IMR-90 (cell line): ENCODE measurements at places on chromosomes 6 and 20. TPM values are rescaled to one million over a fixed set of nuclear protein-coding genes. Genes with fewer than 3 reads are reported as not detected.
A peak's percentile ranks its signal among the peaks of the same experiment; 100 is the strongest.

GRCh38 chr6:116255246-116255800, 1.4 kb upstream of the TSPYL4 start:
- DNase-seq, result no peak

DNA sequence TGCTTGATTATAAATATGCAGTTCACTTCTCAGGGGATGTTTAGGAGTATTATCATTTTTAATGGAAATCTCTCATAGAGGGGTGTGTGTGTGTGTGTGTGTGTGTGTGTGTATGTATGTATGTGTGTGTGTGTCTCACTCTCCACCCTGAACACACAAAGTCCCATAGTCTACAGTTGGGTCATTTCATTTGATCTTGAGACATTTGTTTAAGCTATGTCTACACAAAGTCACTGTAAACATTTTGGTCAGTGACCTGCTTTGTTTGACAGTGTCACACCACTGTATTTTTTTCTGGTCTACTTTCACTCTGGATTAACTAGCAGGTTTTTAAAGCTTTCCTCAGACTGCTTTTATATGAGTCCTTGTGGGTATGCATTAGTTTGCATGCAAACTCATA, 215.2 kb downstream of the GRIK2 start:
- DNase-seq, result no peak

- DNase-seq, result peak; percentile 37
Observed at GRCh38 chr20:36720510-36720909, 25.4 kb downstream of the NDRG3 start.

GRCh38 chr20:36775196-36775595, 1.6 kb upstream of the DSN1 start:
- no peak for DNase-seq

DNA sequence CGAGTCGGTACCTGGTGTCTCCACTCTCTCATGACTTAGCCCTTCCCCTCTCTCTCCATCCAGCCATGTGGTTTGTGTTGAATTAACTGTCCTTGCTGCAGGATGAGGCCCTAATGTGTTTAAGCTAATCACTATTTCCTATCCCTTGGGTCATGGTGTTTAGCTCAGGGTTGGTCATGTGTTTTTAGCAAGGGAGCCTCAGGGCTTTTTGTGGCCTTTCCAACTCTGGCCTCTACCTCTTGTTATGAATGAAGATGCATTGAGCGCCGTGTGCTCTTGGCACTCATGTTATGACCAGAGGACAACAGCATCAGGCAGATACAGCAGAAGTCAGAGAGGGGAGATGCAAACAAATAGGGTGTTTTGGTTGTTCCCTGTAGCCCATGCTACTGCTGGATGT, 674.2 kb upstream of the FLRT3 start:
- no peak for DNase-seq

GRCh38 chr6:158041370-158041769, 59.7 kb downstream of the SYNJ2 start:
- DNase-seq, result no peak

DNA sequence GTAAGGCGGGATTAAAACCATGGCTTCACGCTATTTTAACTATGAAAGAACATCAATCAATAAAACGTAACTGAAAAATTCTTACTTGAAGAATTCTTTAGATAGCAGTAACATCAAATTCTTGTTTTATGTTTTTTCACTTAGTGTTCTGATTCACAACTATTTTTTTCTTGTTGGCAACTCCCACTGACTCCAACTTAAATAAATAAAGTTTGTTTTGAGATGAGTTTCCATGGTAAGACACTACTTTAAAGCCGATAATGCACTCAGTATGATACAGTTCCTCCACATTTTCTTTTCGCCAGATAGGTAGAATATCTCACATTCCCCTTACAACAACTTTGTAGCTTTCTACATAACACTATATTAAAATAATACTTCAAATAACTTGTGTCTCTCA, 33.1 kb upstream of the CNKSR3 start:
- peak; percentile 48 for DNase-seq

DNA sequence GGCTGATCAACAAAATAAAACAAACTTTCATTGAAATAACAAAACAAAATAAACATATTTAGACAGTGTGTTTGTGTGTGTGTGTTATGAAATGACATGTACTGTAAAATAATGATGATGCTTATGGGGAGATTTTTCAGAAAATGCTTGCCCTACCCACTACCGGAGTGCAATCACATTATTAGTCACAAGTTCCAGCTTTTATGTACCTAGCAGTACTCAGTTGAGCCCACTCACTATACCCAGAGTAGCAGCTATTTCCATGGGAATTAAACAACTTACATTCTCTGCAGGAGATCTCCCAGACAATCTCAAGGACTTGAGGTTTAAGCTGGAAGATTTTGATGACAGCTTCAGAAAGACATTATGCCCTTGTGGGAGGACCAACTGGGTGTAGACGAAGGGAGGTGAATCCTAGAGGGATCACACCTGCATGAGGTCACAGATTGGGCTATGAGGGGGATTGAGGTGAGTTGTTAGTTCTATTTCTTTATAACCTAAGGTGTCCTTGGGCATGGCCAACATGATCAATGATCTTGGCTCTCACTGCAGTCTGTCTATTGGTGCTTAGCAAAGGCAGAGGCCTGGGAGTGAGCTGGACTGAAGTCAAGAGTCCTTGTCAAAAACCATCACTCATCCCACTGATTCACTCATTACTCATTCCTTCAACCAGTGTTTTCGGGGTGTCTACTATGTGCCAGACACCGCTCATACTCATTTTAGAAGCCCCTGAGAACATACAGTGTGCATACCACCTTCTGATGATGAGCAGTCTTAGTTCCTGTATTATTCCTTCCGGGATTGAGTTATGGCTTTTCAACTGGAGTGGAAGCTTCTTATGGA, 6.7 kb upstream of the CLIC5 start:
- no peak for DNase-seq

DNA sequence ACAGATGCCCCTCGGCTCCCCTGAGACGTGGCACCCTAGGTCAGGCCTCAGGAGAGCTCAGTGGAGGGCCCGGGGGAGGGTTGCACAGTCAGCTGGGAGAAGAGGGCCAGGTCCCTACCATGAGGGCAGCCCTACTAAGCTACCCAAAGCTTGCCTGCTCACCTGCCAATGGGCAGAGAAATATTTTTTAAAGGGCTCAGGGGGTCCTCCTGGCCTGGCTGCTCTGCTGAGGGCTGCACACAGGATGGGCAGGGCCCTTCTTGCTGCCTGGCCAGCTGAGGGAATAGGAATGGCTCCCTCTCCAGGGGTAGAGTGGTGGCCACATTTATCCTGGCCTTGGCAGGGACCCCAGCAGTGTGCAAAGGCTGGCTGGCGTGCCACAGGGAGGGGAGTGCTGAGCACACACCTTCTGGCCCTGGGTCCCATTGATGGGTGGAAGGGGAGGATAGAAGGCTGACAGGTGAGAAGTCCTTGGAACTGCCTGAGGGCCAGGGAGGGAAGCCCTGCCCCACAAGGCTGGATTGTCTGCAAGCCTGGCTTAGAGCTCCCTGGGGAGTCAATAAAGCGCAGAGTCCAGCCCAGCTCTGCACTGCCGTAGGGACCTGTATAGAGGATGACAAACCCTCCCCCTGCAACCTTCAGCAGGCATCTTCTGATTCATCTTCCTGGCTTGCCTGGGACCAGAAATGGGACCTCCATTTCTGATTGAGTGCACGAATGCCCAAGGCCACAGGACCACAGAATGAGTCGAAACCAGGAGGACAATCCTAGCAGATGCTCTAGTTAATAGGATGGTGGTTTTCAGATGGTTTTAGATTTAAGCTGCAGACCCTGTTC, 62.1 kb downstream of the NOL4L start:
- DNase-seq, result peak; percentile 55

DNA sequence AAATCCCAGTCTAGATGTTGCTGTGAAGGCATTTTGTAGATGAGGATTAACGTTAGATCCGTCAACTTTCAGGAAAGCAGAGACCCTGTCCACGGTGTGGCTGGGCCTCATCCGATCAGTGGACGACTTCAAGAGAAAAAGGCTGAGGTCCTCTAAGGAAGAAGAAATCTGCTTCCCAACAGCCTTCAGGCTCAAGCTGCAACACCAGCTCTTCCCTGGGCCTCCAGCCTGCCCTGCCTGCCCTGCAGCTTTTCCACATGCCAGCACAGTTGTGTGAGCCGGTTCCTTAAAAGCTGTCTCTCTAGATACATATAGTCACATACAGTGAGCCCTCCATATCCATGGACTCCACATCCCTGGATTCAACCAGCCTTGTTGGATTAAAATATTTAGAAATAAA, 14.1 kb upstream of the PDE10A start:
- no peak for DNase-seq

DNA sequence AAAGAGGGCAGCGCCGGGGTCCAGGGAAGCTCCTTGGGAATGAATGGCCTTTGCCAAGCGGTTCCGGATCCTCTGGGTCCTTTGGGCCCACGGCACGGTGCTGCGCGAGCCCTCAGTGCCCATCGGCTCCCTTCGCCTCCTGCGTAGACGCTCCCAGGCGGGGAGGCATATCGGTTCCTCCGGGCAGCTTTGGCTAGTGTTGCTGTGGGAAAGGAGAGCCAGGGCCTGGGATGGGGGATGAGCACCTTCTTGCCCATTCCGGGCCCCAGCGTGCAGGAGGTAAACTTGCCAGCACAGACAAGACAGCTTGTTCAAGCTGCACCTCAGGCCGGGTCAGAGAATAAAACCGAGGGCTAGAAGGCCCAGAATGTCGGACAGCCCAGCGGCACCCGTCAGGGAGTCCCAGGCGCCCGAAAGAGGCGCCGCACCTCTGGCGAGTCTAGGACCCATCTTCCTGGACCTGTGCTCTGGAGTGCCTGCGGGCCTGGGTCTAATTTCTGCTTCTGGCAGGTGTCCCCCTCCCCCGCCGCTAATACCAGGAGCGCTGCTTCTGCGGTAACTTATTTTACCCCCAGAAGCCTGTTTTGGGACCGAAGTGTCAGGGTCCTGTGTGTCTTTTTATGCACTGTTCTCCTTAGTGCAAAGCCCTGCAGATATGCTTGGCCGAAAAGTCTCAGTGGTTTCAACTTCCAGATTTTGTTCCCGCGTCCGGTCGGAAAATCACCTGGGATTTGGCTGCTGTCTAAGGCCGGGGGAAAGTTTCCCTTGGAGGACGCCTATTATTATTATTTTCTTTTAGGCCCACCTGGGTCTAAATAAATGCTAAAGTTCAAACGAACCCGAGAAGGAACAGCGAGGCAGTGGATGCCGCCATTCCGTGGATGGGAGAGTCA, 1.7 kb upstream of the TFAP2C start:
- DNase-seq, result no peak

- peak; percentile 10 for DNase-seq
Observed at GRCh38 chr6:16854986-16855385, 93.7 kb upstream of the ATXN1 start.

- DNase-seq, result no peak
Observed at GRCh38 chr6:1786455-1787453, 177.0 kb downstream of the FOXC1 start.

DNA sequence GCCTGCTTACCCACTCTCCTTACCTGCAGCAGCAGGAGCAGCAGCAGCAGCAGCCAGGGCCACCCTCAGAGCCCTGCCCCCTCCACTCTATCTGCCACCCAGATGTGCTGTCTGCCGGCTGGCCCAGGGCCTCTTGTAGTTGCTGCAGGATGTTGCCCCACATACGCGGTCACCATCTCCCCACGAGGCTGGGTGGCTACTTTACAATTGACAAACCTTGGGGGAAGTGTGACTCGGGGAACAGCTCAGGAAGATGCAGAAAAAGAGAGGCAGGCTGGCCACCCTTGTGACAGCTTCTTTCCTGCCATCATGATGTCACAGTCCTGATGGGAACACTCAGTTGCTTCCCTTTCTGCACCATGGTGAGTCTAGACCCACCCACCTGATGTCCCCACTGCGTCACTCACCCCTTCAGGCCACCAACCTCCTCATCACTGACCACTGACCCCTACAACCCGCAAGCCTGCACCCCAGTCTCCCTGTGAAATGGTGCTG, 14.5 kb downstream of the TREM1 start:
- DNase-seq, result no peak

- DNase-seq, result no peak
Observed at GRCh38 chr20:61601853-61602252, 349.8 kb downstream of the CDH4 start.

DNA sequence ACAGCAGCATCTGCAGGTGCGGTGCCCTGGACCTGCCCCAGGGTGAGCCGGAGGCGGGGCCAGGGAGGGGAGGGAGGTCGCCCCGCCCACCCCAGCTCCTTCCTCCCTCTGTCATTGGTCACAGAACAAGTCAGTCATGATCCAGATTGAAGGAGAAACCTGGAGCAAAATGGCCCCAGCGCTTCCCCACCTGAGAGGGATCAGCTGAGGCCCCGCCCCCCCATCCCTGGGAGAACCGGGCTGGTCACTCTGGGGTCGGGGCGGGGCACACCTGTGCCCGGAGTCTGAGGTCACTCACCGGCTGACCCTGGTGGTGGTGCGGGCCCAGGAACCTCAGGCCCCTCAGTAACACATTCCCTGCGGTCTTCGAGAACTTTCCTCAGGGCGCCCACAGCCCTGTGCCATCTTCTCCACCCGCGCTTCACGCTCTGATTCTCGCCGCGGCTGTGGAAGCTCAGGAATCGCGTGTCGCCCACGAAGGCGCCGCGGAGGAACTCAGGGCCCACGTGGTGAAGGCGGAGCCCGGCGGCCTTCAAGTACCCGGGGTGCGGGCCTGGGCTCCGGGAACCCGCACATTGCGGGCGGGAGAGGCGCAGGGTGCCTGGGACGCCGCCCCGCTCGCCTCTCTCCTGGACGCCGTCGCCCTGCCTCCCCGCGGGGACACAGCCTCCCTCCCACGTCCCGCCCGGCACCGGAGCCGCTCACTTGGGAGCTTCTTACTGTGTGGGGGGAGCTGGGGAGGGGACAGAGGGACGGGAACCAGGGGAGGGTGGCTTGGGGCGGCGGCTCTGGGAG, 36.4 kb upstream of the HLA-C start:
- no peak for DNase-seq

The PLCB1 gene
- 4.4 and 5.6 TPM in 2 replicates for polyA plus RNA-seq

- no peak for DNase-seq
Observed at GRCh38 chr6:34714663-34715062, 18.1 kb upstream of the ILRUN start.

DNA sequence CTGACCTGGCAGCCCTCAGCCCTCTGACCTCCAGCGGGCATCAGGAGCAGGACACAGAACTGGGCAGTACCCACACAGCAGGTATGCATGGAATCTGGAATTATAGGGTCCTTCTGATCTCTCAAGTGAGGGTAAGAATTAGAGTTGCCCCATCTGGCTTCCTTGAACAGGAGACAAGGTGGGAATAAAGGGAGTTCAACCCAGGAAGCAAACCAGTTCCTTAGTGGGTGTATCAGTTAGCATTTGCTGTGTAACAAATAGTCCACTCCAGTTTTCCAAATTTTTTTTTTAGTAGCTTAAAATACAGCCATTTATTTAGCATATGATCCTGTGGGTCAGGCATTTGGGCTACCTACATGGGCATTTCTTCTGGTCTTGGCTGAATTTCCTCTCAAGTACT, 15.7 kb downstream of the MAVS start:
- DNase-seq, result no peak

The JAG1 gene
- 9.4 and 10.2 TPM in 2 replicates for polyA plus RNA-seq

DNA sequence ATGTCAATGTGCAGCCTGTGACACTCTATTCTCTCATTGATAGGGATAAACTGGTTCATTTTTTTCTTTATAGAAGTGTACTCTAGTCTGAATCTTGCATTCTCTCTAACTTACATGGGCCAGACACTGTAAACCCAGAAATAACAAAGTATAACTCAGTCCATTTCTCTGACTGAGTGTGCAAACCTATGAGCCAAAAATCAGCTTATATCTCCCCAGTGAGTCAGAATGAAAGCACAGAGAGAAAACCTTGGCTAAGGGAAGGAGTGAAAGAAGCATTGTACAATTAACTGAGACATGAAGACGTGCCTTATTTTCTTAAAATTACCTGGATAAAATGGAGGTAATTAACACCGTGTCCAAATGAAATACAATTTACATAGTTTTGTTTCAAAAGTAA, 436.9 kb upstream of the IMPG1 start:
- no peak for DNase-seq

- DNase-seq, result no peak
Observed at GRCh38 chr6:3372184-3372846, 84.5 kb downstream of the SLC22A23 start.
